Kasumi-1 (cell line): ENCODE measurements at places on chromosomes 6 and 20.

- no peak for DNase-seq
Observed at GRCh38 chr6:100281471-100281901, 183.2 kb downstream of the SIM1 start.

GRCh38 chr6:25927756-25928216, 2.7 kb downstream of the SLC17A2 start:
- DNase-seq = no peak

- no peak for DNase-seq
Observed at GRCh38 chr6:156351346-156351966, 425.7 kb upstream of the ARID1B start.

DNA sequence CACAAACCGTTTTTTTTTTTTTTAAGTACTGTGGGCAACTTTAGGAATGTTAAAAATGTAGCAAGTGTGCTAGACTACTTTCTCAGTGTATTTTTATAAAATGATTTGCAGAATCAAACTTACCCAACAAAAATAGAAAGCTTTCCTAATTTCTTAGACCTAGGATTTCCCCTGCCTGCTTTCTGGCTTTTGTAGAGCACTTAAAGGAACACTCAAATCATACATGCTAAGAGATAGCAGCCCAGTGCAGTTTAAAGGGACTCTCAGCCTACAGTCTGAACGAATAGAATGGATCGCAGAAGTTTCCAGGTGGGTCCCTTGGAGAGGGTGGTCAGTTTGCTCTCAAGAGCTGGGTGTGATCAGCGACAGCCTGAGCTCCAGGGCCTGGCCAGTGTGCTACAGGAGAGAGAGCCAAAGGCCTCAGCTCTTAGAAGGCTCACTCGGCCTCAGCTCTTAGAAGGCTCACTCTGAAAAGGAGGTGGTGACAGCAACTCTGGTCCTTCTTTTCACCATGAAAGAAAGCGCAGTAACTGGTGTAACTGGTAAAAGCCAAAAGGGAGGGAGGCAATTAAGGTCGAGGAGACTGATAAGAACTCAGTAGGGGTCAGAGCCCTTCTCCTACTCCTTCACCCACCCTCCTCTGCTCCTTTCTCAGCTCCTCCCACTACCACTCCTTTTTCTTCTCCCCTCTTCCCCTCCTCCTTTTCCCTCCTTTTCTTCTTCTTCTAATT, 142.4 kb downstream of the ZFP64 start:
- no peak for DNase-seq

DNA sequence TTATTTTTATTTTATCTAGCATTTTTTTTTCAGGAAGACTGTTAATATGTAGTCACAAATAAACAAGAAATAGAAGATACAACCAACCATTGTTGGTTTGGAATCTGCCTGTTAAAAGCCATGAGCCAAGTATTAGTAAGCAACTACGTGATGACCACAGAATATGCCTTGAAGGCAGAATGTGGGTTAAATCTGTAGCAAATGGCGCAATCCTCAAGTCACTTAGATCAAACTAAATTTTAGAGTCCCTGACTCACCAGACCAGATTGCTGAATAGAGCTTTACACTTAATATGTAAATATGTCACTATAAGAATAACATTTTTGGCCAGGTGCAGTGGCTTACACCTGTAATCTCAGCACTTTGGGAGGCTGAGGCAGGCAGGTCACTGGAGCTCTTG, 800.1 kb upstream of the CITED2 start:
- no peak for DNase-seq

DNA sequence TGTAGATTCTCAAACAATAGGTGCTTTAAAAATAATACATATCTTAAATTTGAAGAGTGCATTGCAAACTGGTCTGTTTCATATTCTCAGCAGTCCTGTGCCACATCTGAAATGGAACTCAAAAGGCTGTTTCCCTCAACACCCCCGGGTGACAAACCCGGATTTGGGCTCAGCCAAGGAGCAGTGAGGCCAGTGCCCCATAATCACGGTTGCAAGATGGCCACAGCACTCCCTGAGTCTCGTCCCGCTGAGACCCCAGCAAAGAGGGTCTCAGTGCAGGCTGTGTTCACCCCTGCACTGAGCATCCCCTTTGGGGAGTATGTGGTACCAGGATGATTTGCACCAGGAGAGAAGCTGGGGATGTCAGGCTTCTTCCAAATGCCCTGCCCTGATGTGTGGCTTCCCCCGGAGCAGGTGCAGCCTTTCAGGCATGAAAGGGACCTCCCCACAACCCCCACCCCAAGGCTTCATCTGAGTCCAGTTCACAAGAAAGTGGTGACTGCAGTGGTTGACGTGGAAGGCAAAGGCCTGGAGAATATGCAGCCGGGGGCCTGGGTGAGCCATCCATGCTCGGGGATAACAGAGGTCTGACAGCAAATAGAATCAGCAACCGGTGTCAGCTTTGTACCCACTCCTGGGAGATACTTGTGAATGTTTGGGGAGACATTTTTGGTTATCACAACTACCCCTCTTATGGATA, 202.9 kb downstream of the SYNDIG1 start:
- DNase-seq = no peak

- peak; percentile 22 for DNase-seq
Observed at GRCh38 chr20:4371623-4372251, 350.0 kb upstream of the PRND start.

- no peak for DNase-seq
Observed at GRCh38 chr20:16580147-16580546, 6.9 kb upstream of the KIF16B start.

DNA sequence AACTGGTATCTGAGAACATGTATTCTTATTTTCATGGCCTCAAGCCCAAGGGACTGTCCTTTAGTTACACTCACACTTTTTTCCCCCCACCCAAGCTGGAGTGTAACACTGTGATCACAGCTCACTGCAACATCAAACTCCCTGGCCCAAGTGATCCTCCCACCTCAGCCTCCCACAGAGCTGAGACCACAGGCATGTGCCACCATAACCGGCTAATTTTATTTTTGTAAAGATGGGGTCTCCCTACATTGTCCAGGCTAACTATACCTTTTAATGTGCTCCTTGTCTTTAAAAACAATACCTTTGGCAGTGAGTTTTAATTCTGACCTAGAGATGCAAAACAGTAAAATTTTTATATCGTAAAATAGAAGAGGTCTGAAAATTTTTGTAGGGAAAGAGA, 48.2 kb upstream of the FAM83C start:
- no peak for DNase-seq

- DNase-seq = peak; percentile 78
Observed at GRCh38 chr6:45419571-45420082, 41.9 kb upstream of the SUPT3H start.

DNA sequence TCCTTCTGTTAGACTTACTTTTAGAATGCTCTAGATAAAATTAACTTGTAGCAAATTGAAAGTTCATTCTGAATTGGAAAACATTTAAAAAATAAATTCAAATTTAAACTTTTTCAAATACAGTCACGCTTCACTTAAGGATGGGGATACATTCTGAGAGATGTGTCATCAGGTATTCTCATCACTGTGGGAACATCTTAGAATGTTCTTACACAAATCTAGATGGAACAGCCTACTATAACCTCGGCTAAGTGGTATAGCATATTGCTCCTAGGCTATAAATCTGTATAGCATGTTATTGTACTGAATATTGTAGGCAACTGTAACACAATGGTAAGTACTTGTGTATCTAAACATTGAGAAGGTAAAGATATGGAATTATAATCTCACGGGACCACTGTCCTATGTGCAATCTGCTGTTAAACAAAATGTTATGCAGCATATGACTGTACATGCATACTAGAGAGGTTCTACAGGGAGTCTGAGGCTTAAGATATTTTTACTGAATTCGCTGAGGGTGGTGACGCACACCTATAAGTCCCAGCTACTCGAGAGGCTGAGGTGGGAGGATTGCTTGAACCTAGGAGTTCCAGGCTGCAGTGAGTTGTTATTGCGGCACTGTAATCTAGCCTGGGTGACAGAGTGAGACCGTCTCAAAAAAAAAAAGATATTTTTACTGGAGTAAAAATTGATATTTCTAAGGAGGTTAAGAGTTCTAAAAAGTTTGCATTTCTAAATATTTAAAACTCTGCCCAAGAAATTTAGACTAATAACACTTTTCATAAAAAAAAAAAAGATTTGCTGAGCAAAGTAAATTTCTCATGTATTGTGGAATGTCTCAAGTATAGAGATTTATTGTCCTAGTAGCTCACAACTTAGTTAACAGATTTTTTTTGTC, 87.3 kb upstream of the TULP1 start:
- DNase-seq = no peak

GRCh38 chr6:7588506-7588905, 1.5 kb upstream of the SNRNP48 start:
- DNase-seq = no peak

- no peak for DNase-seq
Observed at GRCh38 chr6:167845856-167846255, 19.1 kb downstream of the AFDN start.
